Stimulated activated CD8-positive, alpha-beta memory T cell treated with anti-CD3 and anti-CD28 coated beads, Interleukin-7, amount 100 ng/mL, for 1 hour (primary cell): ENCODE measurements at places on chromosomes 6 and 20.

DNA sequence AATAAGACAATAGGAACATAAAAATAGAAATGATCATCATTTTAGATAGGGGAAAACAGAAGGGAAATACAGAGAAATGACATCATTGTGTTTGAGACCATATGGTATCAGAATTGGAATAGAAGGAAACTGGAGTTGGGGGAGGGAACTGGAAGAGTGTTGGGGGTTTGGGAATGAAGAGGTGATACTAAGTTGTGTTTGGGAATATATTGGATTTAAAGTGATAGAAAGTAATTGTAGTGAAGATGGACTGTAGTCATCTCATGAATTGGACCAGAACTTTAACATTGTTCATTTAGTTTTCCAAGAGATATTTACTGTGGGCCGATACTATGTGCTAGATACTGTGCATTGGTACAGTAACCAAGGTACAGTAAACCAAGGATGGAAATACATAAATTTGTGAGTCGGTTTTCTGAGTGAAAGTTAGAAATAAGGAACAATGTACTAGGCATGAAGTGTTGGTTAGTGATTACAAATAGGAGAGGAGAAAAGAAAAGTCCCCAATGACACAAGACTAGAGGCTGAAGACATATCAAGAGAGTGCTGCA, 32.3 kb downstream of the KCNQ5 start:
- no peak for DNase-seq

DNA sequence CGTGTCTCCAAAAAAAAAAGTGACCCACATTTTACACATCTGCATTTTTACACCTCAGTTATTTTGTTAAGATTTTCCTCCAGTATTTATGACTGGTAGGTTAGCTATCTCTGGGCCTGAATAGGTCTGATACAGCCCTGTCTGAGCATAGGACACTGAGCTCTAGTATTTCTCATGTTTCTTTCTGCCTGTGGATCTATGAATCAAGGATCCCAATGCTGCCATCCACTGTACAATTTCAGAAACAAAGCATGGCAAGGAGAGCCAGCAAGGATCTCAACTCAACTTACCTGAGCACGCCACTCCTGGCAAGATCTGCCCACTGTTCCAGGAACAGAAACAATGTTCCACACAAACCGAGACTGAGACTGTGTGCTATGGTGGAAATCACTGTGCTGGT, 36.4 kb upstream of the ENPP5 start:
- no peak for DNase-seq

- DNase-seq, result no peak
Observed at GRCh38 chr20:1619861-1620444, at the start of gene SIRPB1. TSS of gene SIRPB1 (minus strand) at chr20:1620009. CDS start at chr20:1619944, 65 bp downstream.

- DNase-seq, result no peak
Observed at GRCh38 chr20:10763112-10763511, 89.3 kb upstream of the JAG1 start.

DNA sequence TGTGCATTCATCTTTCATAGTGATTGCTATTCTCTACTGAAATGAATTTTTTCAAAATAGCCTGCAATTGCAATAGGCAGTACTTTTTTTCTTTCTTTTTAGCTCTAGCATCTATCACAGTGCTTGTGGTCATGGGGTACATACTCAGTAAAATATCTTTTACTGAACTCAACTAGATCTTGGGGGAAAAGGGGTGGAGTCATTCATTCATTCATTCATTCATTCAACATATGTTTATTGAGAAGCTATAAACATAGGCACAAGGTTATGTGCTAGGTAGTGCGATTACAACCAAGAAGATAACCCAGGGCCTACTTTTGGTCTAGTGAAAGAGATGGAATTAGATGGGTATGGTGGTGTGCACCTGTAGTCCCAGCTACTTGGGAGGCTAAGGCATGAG, 1.4 kb upstream of the CDKAL1 start:
- no peak for DNase-seq

GRCh38 chr20:48636301-48636700, 191.5 kb downstream of the PREX1 start:
- no peak for DNase-seq

GRCh38 chr20:32834972-32835371, 15.2 kb downstream of the MAPRE1 start:
- DNase-seq, result no peak

- DNase-seq, result no peak
Observed at GRCh38 chr6:81774542-81774941, 22.1 kb upstream of the TENT5A start.

DNA sequence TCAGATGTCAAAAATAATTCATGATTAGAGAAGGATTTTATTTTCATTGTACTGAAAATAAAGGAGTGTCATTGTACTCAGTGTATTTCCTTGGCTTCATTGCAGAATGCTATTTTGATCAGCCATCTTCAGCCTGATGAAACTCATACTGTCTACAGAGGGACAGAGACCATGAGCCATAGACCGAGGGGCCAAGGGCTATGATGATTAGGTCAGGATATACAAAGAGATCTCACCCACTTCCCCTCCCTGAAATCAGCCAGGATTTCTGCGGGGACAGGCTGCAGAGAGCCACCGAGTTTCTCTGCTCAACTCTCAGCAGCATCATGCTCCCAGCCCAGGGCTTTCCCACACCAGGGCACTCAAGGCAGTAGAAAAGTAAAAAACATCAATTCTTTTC, 47.0 kb downstream of the ALDH8A1 start:
- DNase-seq, result no peak

- DNase-seq, result no peak
Observed at GRCh38 chr6:33904747-33905065, 100.9 kb upstream of the MLN start.
